ENCODE measurements at places on chromosomes 2 and 18.

DNA sequence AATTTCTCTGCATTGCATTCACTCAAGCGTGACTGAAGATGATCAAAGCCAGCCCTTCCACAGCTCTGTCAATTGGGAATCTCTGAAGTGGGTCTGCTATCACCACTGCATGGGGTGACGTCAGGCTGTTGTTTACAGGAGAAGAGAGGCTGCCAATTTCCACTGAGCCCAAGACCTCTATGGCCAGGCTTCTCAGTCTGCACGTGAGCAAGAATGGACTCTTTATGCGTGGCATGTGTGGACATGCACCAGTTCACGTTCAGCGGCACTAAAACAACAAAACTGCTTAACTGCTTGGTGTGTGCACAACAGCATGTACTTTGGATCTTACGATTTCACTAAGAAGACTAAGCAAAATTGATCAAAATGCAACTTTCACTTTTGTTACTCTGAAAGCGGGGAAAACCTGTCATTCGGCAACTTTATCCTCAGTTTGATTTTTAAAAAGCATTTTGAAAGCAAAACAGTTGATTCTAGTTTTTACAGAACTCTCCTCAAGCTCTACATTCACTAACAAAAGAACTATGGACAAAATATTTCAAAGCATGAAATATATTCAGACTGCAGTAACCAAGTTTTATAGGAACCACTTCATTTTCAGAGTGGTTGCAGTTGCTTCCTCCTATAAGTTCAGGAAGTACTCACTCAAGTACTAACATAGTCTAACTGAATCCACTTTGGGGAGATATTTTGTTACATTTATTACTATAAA lies 77.0 kb upstream of the SERTAD2 start:
- no peak for DNase-seq

DNA sequence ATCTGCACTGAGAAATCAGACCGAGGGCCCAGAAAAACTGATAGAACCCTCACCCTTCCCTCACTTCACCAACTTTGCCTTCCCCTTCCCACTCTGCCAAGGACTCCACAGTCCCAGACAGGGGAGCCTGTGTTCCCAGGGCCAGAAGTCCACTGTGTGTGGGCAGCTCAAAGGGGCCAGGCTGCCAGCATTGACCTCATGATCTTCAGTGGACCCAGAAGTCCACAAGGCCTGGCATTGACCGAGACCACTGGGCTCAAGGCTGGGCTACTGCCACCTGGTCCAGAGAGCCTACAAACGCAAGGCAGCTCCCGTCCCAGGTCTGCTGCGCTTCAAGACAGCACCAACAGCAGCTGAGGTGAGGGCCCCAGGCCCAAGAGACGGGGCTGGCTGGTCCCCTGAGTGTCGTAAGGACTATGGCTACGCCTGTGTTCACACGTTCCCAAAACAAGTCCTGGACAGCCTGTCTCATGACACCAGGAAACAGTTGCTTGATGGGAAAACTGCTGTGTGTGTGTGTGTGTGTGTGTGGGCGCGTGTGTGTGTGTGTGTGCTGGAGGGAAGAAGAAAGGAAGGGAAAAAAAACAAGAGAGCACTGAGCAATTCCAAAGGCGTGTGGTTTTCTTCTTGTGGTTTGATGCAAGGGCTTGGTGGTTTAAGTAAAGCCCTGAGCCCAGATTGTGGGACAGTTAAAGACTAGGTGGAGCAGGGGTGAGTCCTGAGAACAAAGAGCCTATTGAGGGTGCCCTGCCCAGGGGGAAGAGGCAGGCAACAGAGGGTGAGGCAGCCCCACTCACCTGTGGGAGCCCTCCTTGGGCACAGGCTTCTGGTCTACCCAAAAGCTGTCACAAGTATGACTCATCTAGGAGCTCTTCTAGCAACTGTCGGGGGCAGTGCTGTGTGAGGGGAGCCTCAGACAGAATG lies 46.6 kb upstream of the ZBTB7C start:
- no peak for DNase-seq

GRCh38 chr2:229888031-229888430 lies 33.8 kb downstream of the TRIP12 start:
- DNase-seq = no peak

- no peak for DNase-seq
These were observed 3.2 kb downstream of the SLC39A10 start for GRCh38 chr2:195659982-195660890.

- no peak for DNase-seq
These were observed 2.5 kb upstream of the FAP start for GRCh38 chr2:162245781-162246180.

DNA sequence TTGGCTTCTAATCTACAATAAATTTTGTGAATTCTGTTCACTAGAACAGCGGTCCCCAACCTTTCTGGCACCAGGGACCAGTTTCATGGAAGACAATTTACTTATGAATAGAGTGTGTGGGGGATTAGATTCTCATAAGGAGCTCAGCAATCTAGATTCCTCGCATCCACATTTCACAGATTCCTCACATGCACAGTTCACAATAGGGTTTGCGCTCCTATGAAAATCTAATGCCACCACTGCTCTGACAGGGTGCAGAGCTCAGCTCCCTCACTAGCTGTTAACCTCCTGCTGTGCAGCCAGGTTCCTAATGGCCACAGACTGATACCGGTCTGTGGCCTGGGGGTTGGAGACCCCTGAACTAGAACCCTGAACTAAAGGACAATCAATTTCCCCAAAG lies 1568.6 kb upstream of the NXPH2 start:
- no peak for DNase-seq

DNA sequence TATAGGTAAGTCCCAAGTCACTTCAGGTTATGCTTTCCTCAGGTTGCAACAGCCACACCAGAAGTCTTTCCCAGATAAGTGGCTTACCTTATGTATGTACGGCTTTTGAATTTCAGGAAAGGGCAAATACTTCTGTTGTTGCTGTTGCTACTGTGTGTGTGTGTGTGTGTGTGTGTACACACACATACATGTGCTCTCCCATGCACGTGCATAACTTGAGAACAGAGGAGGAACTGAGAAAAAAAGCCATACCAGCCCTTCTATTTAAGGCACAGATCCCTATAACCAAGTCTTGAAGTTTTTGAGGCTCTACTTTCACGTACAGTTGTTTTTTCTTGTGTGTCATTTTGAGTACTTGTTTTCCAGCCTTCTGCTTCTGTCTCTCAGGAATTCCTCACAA lies 62.4 kb downstream of the WDPCP start:
- no peak for DNase-seq

DNA sequence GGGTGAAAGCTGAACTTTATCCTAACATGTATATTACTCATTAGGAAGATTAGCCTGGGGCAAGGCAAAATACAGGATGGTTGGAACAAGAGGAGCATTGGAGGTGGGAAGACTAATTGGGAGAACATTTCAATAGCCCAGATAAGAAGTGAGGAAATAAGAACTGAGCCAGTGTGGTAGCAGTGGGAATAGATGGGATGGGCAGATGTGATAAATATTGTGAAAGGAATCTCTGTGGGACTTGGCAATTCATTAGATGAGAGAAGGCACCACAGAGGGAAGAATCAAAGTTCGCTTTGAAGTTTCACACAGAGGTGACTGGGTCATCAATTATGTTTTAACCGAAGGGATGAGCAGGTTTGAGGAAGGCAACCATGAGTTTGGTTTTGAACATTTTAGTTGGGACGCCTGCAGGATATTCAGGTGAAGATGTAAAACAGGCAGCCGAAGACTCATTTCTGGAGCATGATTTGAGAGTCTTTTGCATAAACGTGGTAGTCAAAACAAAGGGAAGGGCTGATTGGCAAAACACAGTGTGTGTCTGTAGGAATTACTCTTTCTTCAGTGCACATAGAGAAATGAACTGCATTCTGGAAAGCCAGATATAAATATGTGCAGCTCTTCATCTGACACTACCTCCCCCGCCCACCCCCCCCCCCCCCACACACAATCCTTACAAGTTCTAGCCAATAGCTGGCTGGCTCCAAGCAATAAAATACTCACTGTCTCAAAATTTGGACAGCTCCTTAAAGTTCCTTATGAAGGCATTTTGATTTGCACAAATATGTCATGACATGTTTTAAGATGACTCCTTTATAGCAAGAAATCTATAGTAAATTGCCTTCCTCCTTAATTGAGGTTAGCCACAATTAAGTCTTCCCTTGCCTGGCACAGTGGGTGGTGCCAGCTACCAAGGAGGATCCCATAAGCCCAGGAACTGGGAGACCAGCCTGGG lies 1.9 kb upstream of the SLC1A4 start:
- no peak for DNase-seq

GRCh38 chr2:173231465-173231864 lies 123.2 kb upstream of the CDCA7 start:
- no peak for DNase-seq

- DNase-seq = no peak
These were observed 21.6 kb downstream of the GPD2 start for GRCh38 chr2:156457523-156458517.

- DNase-seq = no peak
These were observed 147.6 kb upstream of the ITGA6 start for GRCh38 chr2:172279813-172280212.

DNA sequence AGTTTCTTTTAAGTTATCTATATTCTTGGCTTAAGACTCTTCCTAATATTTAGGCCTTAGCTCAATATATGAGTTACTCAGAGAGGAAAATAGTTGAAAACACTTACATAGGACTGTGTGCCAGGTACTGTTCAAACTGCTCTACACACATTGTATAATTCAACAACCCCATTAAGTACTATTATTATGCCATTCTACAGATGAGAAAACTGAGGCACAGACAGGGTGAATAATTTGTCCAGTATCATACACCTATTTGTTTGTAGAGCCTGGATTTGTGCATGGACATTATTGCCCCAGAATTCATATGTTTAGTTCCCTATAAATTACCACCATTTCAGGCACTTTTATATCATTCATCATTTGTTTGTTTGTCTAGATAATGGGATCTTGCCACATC lies 17.7 kb upstream of the GAD1 start:
- DNase-seq = no peak

GRCh38 chr2:192073878-192074277 lies 120.9 kb downstream of the TMEFF2 start:
- no peak for DNase-seq

- no peak for DNase-seq
These were observed 129.7 kb downstream of the LRP2 start for GRCh38 chr2:169232551-169233154.

- no peak for DNase-seq
These were observed 72.5 kb downstream of the RBM43 start for GRCh38 chr2:151189125-151189524.

DNA sequence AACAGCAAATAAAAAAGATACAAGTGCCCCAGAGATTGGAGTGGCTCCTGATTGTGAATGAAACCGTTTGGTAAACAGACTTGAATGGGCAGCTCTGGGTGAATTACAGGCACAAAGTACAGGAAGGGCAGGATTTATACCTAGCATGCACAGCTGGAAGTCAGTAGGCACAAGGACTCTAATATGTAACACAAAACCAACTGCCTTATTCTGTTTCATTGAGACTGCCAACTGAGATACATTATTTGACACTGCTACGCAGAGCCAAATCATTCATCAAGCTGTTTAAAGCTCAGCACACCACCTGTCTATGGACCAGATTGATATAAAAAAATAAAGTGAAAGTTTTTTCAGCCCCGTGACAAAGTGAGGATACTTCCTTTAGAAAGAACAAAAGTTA lies 541.2 kb downstream of the NUP35 start:
- DNase-seq = peak; percentile 100

DNA sequence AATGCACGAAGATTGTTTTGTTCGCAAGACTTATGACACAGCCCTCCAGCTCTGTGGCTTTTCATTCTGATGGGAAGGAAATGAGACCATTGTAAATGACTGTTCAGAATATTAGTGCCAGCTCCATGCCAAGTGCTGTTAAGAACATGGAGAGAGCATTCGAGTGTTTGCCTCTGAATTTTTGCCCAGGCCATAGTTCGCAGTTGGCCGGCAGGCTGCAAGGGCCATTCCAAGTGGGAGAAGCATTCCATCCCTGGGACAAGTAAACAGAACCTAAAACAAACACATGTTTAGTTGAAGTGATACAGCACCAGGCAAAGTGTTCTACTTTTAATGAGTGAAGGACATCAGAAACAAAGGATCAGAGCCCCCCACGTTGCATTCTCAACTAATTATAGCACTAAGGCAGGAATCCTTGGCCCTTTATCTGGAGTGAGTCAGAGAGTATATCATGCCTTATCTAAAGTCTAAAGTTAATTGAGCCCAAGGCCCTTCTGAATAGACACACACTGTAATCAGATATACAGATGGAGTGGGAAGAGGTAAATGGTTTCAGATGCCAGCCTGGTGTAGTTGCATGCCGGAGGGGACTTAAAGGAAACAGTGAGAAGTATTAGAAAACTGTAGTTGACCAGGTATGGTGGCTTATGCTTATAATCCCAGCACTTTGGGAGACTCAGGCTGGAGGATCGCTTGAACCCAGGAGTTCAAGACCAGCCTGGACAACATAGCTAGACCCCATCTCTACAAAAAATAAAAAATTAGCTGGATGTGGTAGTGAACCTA lies 53.3 kb downstream of the NEDD4L start:
- no peak for DNase-seq

GRCh38 chr2:120845277-120845676 lies 109.6 kb downstream of the GLI2 start:
- DNase-seq = no peak

GRCh38 chr2:160465406-160465805 lies 28.2 kb downstream of the RBMS1 start:
- no peak for DNase-seq

- DNase-seq = no peak
These were observed 134.8 kb upstream of the THUMPD2 start for GRCh38 chr2:39913648-39914461.

DNA sequence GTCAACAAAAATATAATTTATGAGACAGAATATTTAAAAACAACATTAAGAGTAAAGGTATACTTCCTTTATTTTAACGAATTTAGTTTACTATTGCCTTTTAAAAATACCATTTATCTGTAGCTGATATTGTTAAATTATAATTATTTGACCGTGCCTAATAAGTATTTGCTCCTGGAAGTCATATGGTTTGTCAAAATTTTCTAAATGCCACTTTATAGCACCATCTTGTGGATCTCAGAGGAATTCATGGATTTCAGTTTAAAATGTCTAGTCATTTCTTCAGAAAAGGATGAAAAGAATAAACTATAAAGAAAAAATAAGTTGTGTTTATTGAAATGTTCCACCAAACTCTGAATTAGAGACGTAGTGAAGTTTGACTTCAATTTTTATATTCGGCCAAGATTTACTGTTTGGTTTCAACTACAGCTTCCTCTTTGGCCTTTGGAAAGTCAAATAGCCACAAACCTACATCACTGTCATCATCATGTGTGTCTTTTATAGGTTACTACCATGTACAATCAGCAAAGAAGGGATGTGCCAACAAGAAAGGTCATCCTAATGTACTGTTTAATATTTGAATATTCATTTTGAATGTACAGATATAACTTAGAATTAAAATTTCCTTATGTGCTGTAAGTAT lies 10.3 kb upstream of the FTCDNL1 start:
- DNase-seq = no peak

- no peak for DNase-seq
These were observed 5.8 kb upstream of the MRPL33 start for GRCh38 chr2:27765621-27766286.

- no peak for DNase-seq
These were observed 682.4 kb downstream of the LRRTM4 start for GRCh38 chr2:76839826-76840225.

GRCh38 chr2:59561281-59561680 lies 992.2 kb downstream of the BCL11A start:
- no peak for DNase-seq

GRCh38 chr2:50535256-50535655 lies 496.7 kb downstream of the NRXN1 start:
- no peak for DNase-seq
